AG08395 (cell line): ENCODE measurements at places on chromosomes 5 and 9.

GRCh38 chr9:77427256-77427927 lies 220.7 kb downstream of the GNA14 start:
- DNase-seq = no peak

DNA sequence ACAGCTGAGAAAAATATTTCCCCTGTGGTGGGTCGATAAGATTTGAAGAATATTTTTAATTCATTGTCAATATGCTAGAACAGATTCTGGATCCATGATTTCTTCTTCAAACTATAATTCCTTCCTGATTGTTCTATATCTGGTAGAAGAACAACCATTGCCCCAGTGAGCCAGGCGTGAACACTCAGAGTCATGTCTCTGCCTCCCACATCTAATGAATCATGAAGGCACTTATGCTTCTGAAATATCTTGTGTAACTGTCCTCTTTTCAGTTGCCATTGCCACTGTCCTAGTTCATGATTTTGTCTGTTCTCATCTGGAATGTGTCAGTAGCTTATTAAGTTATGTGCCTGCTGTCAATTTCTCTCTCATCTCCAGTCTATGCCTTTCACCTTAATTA lies 40.0 kb downstream of the GABRG2 start:
- DNase-seq = no peak

GRCh38 chr5:21152611-21153010 lies 1164.6 kb upstream of the CDH18 start:
- no peak for DNase-seq

GRCh38 chr5:133906303-133906702 lies 62.1 kb downstream of the C5orf15 start:
- DNase-seq = no peak

- no peak for DNase-seq
Observed at GRCh38 chr9:106976772-106977171, 113.8 kb downstream of the ZNF462 start.

DNA sequence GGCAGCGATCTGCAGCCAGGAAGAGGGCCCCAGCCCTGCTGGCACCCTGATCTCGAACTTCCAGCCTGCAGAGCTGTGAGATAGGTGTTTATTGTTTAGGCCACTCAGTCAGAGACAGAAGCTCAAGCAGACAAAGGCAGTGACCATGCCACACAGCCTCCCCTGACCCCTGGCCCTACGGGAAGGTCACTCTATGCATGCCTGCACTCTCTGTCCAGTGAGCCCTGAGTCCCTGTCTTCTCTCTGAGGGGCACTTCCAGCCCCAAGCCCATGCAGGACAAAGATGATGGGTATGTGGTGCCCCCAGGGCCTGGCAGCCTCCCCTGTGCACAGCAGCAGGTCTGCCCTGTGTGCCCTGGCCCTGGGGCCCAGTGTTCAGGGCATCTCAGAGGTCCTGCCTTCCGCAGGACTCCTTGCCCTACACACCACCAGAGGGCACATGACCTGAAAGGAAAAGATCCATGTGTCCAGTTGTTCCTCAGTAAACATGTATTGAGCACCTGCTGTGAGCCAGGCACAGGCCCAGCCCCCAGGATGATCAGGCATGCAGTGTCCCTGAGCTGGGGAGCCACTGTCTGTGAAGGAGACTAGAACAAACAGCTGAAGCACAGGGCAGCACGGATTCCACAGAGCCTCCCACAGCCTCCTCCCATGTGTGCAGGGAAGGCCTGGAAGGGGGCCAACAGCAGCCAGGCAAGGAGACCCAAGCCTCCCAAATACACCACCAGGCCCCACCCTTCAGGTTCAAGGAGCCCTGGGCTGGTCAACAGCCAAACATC lies 109.3 kb downstream of the ATPSCKMT start:
- DNase-seq = peak; percentile 46

DNA sequence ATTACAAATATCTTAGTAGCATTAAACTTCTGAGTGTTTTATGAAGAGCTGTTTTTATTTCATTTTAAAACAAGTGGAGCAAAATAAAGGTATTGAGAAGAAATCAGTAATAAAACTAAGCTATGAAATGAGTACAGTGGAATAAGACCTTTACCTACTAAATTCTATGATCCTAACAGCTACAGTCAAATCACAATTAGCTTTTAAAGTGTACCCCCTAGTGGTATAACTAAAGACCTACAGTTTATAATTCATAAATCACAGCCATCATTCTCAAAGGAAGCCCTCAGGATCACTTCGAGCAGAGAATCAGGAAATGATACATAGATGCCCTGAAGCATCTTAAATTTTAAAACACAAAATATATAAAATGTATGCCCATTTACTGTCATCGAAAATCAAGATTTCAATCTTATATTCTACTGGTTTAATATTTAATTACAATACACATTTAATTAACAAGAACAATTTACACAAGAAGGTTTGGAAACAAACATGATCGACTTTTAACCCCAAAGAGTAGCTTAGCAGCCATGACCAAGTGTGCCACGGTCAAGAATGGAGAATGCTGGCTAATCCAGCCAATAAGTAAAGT lies 12.3 kb downstream of the CCNH start:
- peak; percentile 52 for DNase-seq

GRCh38 chr5:73668017-73668416 lies 42.0 kb downstream of the ARHGEF28 start:
- no peak for DNase-seq
